Hematopoietic multipotent progenitor cell treated with erythropoietin and hydrocortisone succinate and interleukin-3 and kit ligand, for 4 days (in vitro differentiated cells): ENCODE measurements at places on chromosomes 4 and X.

DNA sequence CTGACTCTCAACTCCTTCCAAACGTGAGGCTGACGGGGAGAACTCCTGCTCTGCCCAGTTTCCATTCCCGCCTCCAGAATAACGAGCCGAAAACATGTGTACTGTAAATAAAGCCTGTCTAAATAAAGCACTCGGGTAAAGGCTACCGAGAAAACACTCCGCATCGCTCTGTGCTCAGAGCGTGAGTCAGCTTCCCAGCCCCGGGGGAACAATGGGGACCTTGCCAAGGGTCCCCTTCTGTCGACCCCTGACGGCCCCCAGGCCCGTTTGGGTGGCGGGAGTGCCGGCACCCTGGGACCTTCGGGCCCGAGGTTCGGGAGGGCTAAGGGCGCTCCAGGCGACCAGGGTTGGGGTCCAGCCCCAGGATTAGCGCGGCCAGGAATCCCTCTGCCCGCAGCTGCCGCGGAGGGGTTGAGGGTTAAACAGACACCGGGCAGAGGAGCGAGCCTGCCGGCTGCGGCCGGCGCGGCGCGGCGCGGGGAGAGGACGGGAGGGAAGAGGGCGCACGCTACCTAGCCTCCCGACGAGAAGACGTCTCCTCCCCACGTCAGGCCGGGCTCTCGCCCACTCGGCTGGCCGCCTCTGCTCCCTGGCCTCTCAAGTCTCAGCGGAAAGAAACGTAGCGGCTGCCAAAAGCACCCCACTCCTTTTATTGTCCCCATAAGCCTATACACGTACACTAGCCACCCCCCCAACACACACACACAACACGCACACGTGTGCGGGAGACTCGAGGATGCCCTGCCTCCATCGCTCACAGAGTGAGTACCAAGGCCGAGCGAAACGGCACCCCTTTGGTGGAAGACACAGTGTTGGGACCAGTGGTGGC lies 85.5 kb downstream of the BCOR start:
- peak; percentile 20 for DNase-seq

GRCh38 chr4:3252831-3253641 lies 4.1 kb downstream of the MSANTD1 start:
- no peak for DNase-seq

- no peak for DNase-seq
Measured at GRCh38 chr4:123869286-123870215, 473.0 kb downstream of the SPRY1 start.

DNA sequence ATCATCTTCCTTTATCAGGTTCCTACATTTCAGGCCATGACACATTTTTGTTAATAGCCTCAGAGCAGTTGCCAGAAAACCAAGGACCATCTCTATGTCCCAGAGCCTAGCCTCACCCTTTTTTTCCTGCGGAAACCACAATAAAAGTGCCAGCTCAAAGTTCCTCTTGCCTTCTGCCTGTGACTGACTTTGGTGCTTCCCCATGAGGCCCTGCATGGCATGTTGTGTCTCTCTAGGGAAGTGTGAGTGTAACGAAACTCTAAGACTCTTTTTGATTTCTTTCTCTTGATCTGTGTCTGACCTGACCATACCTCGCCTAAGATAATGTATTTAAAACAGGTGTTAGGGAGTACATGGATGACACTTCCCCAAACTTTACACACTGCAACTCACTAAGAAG lies 642.3 kb upstream of the BOD1L1 start:
- DNase-seq: peak; percentile 88

GRCh38 chrX:15820106-15821073 lies 30.1 kb downstream of the ZRSR2 start:
- no peak for DNase-seq

GRCh38 chrX:154819771-154820341 lies 14.6 kb upstream of the MPP1 start:
- DNase-seq: no peak

DNA sequence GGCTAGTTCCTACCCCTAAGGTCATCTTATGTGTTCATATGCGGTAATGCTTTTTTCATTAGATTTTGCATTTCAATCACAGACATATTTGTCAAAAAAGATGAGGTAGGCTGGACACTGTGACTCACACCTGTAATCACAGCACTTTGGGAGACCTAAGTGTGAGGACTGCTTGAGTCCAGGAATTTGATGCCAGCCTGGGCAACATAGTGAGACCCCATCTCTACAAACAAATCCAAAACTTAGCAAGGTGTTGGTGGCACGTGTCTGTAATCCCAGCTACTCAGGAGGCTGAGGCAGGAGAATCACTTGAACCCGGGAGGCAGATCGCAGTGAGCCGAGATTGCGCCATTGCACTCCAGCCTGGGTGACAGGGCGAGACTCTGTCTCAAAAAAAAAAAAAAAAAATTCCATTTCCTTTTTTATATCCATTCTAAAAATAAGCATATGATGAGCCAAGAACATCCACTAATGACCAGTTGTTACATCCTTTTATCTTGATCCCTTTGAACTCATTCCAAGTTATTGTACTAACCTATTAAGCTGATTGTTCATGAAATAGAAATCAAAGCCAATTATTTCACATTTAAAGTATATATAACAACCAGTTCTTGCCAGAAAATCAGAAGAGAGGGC lies 23.4 kb downstream of the PGAM4 start:
- DNase-seq: no peak

DNA sequence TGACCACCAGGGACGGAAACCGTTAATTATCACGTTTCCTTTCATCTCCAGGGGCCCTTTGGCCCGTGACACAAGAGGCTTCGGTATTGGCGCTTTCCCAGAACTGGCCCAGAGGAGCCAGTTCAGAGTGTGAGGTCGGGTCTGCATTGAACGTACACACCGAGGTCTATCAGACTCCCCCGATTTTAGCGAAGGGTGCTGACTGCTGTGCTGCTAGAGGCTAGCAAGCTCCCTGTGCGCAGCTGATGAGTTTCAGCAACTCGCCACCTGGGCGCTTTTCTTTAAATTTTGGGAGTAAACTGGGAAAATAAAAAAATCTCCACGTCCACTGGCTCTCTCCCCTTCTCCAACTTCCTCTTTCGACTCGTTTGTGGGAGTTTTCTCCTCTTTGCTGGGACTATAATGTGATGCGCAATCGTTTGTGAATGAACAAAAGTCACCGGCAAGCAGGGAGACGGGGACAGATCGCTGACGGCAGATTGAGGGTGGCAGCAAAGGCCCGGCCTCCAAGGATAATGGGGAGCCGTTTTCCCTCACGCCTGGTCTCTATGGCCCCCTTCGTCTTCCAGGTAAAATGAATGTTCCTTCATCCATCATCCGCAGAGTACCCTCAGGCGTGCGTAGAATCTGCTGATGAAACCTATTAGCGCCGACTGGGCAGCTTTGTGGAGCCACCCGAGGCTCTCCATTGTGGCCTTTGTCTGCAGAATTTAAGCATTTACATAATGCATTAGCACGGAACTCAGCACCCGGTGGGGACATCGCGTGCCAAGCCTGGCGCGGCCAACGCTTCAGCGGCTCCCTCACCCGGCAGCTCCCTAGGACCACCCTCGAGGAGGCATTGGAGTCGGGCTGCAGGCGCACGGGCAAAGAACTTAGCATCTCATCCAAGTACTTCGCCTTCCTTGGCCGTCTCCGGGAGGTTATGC lies 1.6 kb upstream of the LRAT start:
- peak; percentile 59 for DNase-seq

- no peak for DNase-seq
Measured at GRCh38 chr4:106365613-106366012, 3.0 kb downstream of the GIMD1 start.

- DNase-seq: peak; percentile 96
Measured at GRCh38 chrX:2707334-2707760, 16.3 kb downstream of the CD99 start.

DNA sequence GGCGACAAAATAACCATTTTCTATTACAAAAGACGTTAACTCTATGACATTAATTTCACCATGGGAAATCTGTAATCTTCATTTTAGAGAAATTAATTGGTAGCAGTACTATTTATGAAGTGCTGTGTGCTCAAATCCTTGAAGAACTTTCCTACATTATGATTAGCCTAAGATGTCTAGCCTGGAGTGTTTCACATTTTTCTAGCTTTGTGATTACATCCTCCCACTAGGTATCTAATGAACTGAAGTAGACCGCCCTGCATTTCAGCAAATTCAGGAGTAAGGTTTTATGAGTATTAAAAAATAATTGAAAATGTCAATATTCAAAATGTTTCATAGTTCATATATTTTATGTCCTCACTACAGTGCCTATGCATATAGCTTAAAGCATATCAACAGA lies 713.1 kb downstream of the CCSER1 start:
- DNase-seq: no peak

DNA sequence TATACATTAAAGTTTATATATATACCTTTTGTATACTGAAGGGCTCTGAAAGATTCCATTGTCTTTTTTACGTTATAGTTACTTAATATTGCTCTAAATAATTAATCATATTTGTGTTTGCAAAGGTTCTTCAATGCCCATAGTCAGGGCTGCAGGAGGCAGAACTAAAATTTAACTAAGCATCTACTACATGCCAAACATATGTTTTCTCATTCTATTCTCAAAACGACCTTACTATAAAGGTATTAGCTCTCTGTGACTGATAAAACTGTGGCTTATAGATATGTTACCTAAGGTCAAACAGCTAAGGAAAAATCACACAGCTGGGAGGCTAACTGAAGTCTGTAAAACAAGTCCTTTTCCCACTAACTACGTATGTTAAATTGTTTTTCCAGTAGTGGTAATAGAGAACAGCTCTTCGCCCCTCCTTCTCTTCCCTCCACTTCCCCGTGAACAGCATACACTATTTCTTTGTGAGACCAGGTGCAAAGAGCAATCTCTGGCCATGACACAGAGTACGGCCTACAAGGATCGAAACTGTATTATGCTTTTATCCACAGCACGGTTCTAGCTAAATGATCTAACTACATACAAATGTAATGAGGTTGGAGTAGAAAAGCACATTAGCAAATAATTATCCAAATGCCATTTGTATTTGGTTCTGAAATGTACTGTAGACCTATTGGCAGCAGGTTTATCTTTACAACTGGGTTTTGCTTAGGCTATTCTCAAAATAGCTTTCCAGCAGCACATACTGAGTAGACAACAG lies 1.7 kb downstream of the CNOT6L start:
- peak; percentile 7 for DNase-seq

DNA sequence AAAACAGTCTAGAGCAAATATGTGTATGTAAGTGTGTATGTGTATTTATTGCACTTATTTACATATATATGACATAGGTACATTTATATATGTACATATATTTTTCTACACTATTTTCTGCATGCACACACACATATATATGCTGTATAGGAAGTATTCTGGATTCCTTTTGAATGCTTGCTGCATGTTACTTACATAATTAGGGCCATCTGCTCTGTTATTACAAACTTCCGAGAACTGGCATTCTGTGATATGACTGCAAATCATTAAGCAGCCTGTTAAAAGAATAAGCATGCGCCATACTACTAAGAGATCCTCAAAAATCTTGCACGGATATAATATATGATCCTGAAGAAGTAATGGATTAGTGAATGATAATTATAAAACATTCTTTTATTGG lies 1157.6 kb upstream of the TENM3 start:
- DNase-seq: no peak

GRCh38 chr4:30399476-30399875 lies 320.7 kb upstream of the PCDH7 start:
- no peak for DNase-seq

GRCh38 chr4:57063518-57063917 lies 46.7 kb downstream of the IGFBP7 start:
- DNase-seq: no peak

DNA sequence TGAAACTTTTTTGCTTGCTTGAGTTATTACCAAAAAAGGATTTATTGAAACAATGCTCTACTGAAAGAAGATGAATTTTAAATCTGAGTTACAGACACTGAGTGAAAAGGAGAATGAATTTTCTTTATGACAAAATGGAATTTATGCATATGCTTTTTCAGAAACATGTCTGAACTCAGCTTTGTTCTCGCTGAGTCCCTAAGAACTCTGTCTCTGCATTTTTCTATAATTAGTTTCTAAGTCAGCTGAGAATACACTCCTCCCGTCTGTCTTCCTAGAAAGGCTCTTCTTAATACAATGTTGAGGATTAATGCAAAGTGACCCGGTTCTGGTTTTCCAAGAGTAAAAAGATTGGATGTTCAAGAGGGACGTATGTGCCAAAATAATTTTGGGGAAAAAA lies 463.5 kb downstream of the NKX6-1 start:
- no peak for DNase-seq

DNA sequence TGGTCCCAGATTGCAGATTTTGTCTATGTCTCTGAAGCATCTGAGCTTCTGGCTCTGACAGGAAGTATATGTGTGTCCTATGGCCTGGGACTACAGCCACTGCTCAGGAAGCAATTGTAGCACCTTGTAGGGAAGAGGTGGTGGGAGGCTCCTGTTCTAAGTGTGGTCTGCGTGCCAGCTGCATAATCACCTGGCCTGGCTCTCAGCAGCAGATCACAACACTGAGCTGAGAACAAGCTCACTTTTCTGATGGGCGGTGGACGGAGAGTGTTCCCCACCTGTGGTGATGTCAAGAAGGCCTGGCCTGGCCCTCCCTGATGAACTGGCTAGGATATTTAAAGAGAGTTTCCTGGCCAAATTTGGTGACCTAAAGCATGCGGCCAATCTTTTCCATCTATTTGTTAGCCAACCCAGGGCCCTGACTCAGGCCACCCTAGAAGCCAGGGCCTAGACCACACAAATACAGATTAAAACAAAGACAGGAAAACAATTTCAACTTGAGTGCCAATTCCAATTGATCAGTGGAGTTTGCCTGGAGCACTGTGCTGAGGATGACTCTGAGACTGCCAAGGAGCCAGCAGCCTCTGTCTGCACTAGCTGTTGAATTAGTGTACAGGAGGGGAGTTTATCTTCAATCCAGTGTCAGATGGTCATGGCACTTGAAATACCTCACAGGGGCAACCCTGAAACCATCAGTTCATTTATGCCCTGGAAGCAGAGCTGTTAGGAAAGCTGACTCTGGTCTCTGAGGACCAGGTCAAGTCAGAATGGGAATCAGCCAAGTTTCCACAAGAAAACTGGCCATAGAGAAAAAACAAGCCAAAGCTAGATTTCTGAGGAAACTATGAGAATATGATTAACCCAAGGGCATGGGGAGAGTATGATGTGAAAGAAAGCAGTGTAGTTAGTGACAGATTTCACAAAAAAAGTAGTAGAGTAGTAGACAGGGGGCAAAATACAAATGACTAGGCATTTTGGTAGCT lies 47.4 kb downstream of the PRDM5 start:
- no peak for DNase-seq

DNA sequence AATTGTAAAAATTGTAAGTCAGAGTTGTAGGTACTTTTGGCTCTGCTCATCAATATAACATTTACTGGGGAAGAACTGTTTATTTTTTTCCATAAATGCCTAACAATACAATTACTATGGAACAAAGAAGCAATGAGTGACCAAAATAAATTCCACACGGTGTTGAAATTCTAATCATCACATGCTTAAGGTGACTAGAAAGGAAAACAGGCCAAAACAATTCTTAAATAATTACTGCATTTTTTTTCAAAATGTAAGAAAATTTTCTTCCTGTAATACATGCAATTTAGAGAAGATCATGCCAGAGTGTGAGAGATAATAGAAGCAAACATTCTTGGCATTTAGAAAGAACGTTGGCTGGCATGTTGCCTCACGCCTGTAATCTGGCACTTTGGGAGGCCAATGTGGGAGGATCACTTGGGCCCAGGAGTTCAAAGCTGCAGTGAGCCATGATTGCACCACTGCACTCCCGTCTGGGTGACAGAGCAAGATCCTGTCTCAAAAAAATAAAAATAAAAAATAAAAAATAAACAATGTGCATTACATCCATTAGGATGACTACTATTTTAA lies 22.5 kb downstream of the C4orf46 start:
- no peak for DNase-seq
